ENCODE measurements at places on chromosomes 5 and 9. TPM values are rescaled to one million over a fixed set of nuclear protein-coding genes. Genes with fewer than 3 reads are reported as not detected.

GRCh38 chr9:87573841-87574342 lies 76.2 kb downstream of the DAPK1 start:
- peak; percentile 65 for DNase-seq

RLN2 gene
- not detected for total RNA-seq

- peak; percentile 58 for DNase-seq
Measured at GRCh38 chr9:132486706-132487350, 76.8 kb downstream of the CFAP77 start.

SARDH gene
- total RNA-seq: 10.9 TPM

CCNJL gene
- 0.88 TPM for total RNA-seq

GPRIN1 gene
- total RNA-seq: 1.8 TPM

NEURL1B gene
- total RNA-seq: 0.29 TPM

DNA sequence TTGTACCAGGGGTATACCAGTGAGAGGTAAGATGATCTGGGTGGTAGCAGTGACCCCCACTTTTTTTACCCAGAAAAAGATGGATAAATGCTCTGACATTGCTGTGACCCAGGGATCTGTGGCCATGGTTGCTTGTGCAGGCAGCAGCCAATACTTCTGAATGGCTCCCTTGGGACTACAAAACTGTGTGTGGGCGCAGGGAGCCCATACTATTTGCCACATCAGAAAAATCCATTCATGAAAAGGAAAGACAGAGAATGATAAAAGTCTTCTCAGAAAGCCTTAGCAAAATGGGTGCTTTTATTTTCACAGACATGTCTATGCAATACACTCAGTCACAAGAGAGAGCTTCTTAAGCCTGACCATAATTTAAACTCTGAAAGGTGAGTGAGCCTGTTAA lies 37.3 kb upstream of the ALDOB start:
- DNase-seq: no peak

DNA sequence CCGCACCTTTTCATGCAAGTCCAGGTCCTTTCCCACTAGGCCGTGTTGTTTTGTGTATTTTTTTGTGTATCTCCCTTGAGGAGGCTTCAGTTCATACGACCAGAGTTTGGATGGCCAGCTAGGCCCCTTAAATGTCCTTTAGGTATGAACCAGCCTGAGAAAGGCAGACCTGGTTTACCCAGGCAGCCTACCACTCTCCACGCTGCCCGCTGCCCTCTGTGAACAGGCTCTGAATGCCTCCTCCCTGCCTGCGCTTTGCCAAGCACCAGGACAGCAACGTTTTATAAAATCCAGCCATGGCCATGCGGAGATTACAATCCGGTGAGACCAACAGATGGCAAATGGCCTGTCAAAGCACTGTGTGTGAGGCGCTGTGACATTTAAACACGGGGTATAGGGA lies 626 bp upstream of the CLTB start:
- DNase-seq: no peak

CTXN3 gene
- total RNA-seq: not detected

DNA sequence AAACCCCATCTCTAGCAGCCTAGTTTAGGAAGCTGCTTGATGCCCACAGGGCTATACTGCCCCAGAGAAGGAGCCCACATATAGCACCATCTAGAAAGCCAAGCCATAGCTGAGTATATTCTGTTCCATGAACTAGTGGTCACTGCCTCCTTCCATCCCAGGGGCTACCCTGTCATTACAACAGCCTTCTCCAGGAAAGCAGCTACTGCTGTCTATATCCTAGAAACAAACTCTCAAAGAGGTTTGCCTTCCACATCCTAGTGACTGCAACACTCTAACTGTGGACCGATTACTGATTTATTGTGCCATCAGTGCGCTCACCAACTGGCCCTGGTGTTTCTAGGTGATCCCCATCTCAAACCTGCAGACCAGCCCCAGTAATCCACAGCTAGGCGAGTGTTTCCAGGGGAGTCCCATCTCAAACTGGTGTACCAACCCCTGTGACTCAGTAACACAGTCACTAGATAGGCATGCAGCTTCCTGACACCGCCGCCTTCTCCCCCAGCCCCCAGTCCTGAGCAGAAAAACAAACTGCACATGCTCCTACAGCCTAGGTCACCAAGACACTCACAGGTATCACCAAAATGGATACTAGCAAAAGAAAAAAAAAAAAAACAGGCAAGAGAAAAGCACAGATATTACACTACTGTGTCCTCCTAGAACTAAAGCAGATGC lies 14.8 kb downstream of the SPTLC1 start:
- DNase-seq: peak; percentile 86

LSM11 gene
- 4.4 TPM for total RNA-seq

- no peak for DNase-seq
Measured at GRCh38 chr5:124394700-124395245, 351.7 kb downstream of the ZNF608 start.

WNT8A gene
- total RNA-seq: not detected

GRCh38 chr5:143673676-143674468 lies 138.1 kb upstream of the HMHB1 start:
- peak; percentile 36 for DNase-seq

DNA sequence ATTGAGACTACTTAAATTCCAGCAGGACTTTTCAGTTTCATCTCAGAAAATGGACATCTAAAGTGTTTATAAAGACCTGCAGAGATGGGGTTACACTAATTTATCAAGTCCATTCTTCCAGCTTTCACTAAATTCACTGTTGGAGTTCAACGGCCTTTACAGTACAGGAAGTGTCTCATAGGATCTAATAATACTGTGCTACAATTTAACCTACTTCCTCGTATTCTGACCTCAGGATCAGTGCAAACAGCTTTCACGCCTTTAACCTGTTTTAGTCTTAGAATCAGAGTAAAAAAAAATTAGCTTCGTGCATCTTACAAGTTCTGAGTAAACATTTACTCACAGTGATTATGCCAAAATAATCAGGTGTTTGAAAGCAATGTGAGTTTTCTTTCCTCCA lies 632.6 kb upstream of the DMAC1 start:
- DNase-seq: no peak

GABRA1 gene
- not detected for total RNA-seq

DNA sequence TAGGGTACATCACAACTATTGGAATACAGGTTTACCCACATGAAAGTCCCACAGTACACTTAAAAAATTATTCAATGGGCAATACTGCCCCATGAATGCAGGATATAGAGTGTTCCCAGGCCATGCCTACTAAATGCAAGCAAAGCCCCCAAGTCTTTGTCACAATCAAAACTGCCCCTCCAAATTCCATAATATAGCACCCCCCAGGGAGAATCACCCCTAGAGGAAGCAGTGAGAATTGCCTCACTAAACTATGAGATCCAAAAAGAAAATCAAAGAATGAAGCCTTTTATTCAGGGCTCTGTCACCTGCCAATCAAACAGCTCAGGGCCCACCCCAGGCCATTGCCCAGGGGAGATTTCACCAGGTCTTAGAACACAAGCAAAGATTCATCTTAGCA lies 90.8 kb downstream of the ATPSCKMT start:
- no peak for DNase-seq

DNA sequence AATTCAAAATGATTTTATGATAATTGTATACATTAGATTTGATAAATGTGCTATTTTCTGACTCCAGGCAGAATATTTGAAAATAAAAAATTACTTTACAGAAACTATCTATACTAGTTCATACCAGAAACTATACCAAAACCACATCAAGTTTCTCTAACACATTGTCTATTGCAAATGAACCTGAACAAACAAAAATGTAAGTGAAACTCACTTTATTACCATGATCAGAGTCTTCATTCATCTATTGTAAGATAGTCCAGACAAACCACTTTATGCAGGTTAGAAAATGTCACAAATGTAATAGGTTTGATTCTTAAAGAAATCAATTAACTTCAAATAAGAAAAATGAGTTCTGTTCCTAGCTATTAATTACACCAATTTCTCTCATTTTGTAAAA lies 99.4 kb downstream of the OXCT1 start:
- no peak for DNase-seq

- DNase-seq: no peak
Measured at GRCh38 chr5:9712506-9712905, 82.4 kb upstream of the TAS2R1 start.

PFDN1 gene
- total RNA-seq: 65.9 TPM

DNA sequence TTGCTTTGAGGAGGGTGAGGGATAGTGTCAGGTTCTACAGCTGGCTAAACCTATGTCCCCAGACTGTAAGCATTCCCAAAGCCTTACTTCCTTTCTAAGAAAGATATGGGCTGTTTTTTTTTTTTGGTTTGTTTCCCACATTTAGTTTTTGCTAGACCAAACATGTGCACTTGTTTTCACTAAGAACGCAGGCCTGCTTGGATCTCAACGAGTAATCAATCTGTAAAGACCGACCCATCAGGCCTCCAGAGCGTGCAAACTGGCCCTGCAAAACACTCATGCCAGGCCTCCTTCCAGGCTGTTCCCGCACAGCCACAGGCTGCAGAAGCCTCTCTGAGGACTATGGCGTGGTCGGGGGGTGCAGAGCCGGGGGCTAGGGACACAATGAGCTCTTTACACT lies 304.8 kb upstream of the PANK3 start:
- no peak for DNase-seq

- peak; percentile 99 for DNase-seq
Measured at GRCh38 chr9:128159784-128160602, at the start of gene BBLN. BBLN (plus strand) TSS chr9:128160265; CDS start chr9:128160408, 143 bp downstream.

GRCh38 chr9:132116583-132116982 lies 36.9 kb upstream of the MED27 start:
- DNase-seq: no peak

DNA sequence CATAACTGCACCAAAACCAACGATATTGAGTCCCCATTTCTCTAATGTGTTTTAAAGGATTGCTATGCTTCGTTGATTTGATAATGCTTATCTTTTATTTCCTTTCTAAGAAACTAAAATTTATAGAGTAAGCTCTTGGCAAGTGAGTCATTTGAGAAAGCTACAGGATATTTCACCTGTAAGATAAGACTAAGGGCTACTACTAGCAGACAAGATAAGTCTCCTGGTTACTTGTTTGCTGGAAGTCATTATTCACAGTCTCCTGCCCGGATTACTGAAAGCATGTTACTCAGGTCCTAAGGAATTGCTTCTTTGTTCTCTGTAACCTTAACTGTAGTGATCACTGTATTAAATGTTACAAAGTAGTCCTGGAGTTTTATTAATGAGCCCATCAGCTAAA lies 315.9 kb upstream of the RASA1 start:
- no peak for DNase-seq

DNA sequence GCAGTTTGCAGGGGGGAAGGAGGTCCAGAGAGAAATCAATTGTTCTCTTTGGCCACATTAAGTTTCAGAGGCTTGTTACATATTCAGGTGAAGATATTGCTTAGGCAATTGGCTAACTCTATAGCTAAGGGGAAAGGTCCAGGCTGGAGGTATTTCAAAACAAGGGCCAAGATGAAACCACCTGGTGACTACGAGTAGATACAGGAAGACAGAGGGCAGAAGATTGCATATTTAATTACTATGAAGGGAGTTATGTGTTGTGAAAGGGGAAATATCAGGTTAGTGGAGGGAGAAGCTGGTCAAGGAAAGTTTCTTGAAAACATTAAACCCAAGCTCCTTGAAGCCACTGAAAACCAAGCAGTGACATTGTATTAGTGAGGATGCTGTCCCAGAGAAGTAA lies 1.9 kb upstream of the RAD23B start:
- no peak for DNase-seq
